Upper lobe of left lung (tissue), 6 donors: ENCODE measurements at places on chromosomes 2 and 18. TPM values are rescaled to one million over a fixed set of nuclear protein-coding genes. Genes with fewer than 3 reads are reported as not detected.

RGPD8 gene
- 21.5 TPM for total RNA-seq

- H3K4me1 ChIP-seq, result peaks cover under 1% of the 10 kb centered on the region
- no peaks in the 10 kb centered on the region for H3K27me3 ChIP-seq
- peaks cover 29% of the 10 kb centered on the region for H3K36me3 ChIP-seq
- no peak for DNase-seq
- H3K27ac ChIP-seq, result no peak overlapping the region
- no peak overlapping the region for H3K4me3 ChIP-seq
These were observed 135.7 kb downstream of the NFATC1 start for GRCh38 chr18:79531386-79531785.

- H3K36me3 ChIP-seq, result no peaks in the 10 kb centered on the region
- H3K4me1 ChIP-seq, result no peaks in the 10 kb centered on the region
- H3K4me3 ChIP-seq, result no peak overlapping the region
- no peak for DNase-seq
These were observed 122.9 kb upstream of the ITGA4 start for GRCh38 chr2:181334158-181334826.

- no peaks in the 10 kb centered on the region for H3K4me1 ChIP-seq
- no peak overlapping the region for H3K27ac ChIP-seq
- H3K4me3 ChIP-seq, result no peak overlapping the region
- no peak for DNase-seq
- no peaks in the 10 kb centered on the region for H3K27me3 ChIP-seq
- no peaks in the 10 kb centered on the region for H3K36me3 ChIP-seq
These were observed 77.1 kb upstream of the COL3A1 start for GRCh38 chr2:188897096-188897495.

DNA sequence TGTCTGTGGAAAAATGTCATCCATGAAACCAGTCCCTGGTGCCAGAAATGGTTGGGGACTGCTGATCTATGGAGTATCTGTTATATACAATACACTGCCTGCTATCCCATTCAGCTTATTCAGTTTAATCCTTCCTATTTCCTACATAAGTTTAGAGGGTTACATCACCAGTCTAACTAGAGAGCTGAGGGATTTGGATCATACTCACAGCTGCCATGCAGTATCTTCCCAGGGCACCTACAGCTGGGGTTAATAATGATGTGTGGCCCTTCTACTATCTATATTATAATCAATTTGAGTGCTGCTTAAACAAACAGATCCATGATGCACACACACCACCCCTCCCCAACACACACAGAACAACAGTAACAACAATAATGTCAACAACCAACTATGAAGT is 524.0 kb downstream of the LRRTM4 start:
- no peaks in the 10 kb centered on the region for H3K27me3 ChIP-seq
- DNase-seq, result no peak

DNA sequence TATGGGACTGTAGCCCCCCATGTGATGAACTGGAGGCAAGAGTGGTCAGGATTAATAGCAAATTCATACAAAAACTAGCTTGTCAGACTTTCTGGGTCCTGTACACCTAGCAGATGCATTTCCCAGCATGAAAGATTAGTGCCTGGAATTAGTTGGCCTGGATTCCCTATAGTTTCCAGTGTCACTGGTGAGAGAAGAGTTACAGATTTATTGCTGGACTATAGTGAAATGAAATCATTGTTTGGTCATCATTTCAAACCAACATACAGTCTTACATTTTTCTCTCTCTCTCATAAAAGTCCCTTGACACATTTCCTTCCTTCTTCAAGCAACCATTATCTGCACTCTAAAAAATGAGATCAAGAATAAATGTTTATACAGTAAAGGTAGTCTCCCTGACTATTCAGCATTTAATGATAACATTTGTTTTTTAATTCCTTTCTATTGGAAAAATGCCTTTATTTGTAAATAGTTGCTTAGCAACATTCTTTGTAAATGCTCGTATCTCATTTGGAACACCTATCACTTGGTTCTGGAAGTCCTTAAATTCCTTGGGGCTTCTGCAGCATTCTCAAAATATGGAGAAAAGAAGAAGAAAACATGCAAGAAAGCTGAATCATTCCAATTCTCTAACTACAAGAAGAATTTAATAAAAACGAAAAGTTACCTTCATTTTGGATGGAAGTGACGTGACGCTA is 144.4 kb downstream of the MREG start:
- H3K27me3 ChIP-seq, result no peaks in the 10 kb centered on the region
- H3K36me3 ChIP-seq, result no peaks in the 10 kb centered on the region
- no peak overlapping the region for H3K27ac ChIP-seq
- H3K4me1 ChIP-seq, result no peaks in the 10 kb centered on the region
- H3K4me3 ChIP-seq, result no peak overlapping the region
